NCI-H524 (cell line): ENCODE measurements at places on chromosomes 3 and 15.
A peak's percentile ranks its signal among the peaks of the same experiment; 100 is the strongest.

DNA sequence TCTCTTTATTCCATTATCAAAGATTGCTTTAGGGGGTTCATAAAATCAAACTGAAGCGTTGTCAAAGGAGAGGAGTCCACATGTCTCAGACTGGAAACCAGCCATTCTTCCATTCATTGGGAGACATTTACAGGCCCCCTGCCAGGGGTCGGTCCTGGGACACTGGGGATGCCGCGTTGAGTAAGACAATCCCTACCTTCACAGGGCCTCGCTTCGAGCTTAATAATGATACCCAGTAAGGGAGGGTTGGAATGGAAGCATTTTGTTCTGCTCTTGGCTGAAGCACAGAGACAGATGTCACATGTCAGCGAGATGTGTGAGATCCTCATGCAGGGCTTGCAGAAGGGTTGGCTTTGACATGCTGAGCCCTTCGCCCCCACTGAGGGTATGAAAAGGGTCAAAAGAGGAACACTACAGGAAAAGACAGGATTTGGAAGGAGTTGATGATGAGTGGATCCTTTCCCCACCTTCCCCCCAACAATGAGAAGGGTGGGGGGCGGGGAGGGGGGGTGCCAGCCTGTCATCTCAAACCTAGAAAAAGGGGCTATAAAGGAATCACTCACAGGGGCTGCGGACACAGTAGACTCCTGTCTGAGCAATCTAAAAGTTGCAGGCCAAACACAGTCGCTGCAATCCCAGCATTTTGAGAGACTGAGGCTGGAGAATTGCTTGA is 25.6 kb upstream of the ARL8B start:
- no peak for DNase-seq

GRCh38 chr3:151075869-151076562 is 9.4 kb upstream of the MED12L start:
- DNase-seq: peak; percentile 86

- DNase-seq: no peak
Measured at GRCh38 chr15:66287461-66288057, 5.8 kb upstream of the DIS3L start.

DNA sequence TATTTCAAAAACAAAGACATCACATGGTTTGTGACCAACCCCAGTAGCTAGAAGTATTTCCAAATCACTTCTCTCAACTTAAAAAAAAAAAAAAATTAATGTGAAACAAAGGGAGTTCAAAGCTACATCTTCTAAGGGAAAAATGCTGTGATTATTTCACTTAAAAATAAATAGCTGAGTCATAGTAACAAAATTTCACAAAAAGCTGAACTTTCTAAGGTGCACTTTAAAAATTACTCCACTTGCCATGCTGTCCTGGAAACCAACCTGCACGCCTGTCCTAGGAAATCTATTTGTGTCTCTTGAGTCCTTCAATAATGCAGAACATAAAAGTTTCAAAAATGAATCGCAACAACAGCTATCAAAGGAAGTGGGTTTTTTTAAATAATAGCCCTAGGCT is 1.8 kb downstream of the ACAP2 start:
- DNase-seq: no peak

- DNase-seq: no peak
Measured at GRCh38 chr3:149306751-149307434, 26.5 kb downstream of the TM4SF18 start.

- DNase-seq: no peak
Measured at GRCh38 chr15:47678040-47678439, 39.3 kb upstream of the SEMA6D start.

GRCh38 chr3:65107174-65107573 is 419.4 kb upstream of the ADAMTS9 start:
- DNase-seq: no peak

DNA sequence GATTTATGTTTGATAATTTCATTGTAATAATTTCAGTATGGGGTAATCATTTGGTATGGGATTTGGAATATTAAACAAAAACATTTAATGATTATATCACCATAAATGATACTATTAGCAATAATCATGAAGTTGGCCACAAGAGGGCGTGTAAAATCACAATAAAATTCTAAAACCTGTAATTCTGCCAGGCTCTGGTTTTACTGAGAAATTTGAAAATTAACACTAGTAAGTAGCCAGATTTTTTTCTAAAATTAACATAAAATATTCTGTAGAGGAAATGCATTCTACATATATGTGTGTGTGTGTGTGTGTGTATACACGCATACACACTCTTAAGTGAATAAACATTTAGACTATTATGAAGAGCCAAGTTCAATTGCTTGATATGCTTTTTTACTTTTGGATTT is 40.5 kb downstream of the FEZF2 start:
- DNase-seq: peak; percentile 9

DNA sequence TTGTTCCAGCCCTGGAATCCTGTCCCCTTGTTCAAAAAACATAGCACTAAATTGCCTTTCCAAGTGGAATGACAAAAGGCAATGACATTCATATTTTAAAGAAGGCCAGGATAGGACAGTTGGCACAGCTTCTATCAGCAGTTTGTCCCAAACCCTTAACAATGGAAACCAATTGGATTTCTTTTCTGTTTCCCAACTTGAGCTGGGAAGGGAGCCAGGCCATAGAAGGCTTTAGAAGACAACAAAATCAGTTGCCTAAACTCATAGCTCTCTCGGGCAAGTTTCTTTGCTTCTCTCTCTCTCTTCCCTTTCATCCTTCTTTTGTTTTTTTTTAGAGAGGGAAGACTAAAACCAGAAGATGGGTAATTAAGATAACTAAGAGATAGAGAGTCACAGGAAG is 227.7 kb upstream of the TPRG1 start:
- DNase-seq: no peak

DNA sequence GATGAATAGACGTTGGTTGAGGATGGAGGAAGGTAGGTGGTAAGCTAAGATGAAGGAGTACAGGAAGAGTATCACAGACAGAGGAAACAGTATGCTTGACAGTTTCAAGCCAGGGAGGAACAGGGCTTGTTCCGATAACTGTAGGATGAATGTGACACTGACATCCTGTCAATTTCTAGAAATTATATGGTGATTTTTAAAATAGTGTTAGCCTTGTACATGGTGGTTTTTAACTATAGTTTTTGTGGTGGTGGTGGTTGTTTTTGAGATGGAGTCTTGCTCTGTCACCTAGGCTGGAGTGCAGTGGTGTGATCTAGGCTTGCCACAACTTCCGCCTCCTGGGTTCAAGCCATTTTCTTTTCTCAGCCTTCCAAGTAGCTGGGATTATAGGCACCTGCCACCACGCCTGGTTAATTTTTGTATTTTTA is 92.8 kb downstream of the FNDC3B start:
- no peak for DNase-seq

GRCh38 chr3:123148772-123149171 is 53.0 kb upstream of the SEC22A start:
- DNase-seq: no peak

- no peak for DNase-seq
Measured at GRCh38 chr3:35224565-35225295, 414.6 kb upstream of the ARPP21 start.

GRCh38 chr15:71893691-71894090 is 83.3 kb downstream of the NR2E3 start:
- DNase-seq: no peak

DNA sequence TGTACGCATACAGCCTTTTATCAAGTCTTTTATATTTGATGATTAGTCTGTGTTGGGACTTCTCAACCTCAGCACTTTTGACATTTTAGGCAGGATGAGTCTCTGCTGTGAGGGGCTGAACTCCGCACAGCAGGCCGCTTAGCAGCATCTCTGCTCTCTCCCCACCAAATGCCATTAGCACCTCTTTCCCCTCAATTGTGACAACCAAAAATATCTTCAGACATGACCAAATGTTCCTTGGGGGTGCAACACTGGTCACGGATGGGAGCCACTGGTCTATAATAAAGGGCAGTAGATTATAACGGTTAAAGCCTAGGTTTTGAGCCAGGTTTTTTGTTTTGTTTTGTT is 109.7 kb upstream of the LRIG1 start:
- DNase-seq: no peak

DNA sequence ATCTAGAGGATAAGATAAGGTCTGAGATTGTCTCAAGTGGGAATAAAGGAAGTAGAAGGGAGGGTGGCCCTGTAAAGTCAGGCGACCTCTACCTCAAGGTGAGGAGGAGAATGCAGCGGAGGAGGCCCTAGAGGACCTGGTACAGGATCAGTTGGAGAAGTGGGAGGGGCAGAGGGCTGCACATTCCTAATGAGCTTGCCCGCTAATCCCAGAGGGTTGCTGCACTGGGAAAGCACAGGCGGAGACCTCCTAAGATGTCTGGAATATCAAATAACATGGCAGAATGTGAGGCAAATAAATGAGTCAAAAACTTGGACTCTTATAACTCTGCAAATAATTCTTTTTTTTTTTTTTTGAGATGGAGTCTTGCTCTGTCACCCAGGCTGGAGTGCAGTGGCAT is 30.2 kb upstream of the VPS8 start:
- peak; percentile 24 for DNase-seq

DNA sequence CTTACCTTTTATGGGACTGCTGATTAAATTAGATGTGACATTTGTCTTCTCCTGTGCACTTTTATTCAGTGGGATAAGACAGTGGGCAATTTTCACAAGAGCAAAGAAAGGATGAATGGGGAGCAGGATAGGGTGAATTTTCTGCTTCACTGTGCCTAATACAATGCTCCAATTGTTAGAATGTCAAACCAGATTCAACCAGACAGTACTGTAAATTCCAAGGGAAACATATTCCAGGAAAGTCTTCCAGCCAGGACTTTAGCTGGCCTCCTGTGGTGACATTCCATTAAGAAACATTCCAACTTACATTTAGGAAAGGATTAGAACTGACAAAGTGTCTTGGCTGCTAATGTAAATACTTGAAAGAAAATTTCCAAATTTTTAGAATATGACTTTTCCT is 100.1 kb upstream of the PROK2 start:
- DNase-seq: no peak

GRCh38 chr15:85583923-85584390 is 203.6 kb downstream of the AKAP13 start:
- peak; percentile 39 for DNase-seq

DNA sequence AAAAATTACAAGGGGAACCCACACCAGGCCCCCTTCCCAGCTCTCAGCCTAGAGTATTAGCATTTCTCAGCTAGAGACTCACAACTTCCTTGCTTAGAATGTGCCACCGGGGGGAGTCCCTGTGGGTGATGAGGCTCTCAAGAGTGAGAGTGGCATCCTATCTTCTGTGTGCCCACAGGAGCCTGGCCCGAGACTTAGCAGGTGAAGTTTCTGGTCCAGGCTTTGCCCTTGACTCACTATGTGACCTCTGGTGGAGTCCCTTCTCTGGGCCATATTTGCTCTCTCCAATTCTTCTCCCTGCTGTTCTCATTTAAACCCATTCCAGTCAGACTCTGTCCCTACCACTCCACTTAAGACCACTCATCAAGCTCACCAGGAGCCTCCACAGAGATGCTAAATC is 18.1 kb downstream of the CLK3 start:
- DNase-seq: no peak
